Endothelial cell of umbilical vein (primary cell): ENCODE measurements at places on chromosomes 13 and 19. TPM values are rescaled to one million over a fixed set of nuclear protein-coding genes. Genes with fewer than 3 reads are reported as not detected.
A peak's percentile ranks its signal among the peaks of the same experiment; 100 is the strongest.

- H3K27ac ChIP-seq = peak overlapping the region; percentile 83
- peak; percentile 74 for DNase-seq
- peaks cover 18% of the 10 kb centered on the region for H3K4me1 ChIP-seq
- no peaks in the 10 kb centered on the region for H3K27me3 ChIP-seq
These were observed 107.2 kb downstream of the CACNA1A start for GRCh38 chr19:13398780-13399726.

DNA sequence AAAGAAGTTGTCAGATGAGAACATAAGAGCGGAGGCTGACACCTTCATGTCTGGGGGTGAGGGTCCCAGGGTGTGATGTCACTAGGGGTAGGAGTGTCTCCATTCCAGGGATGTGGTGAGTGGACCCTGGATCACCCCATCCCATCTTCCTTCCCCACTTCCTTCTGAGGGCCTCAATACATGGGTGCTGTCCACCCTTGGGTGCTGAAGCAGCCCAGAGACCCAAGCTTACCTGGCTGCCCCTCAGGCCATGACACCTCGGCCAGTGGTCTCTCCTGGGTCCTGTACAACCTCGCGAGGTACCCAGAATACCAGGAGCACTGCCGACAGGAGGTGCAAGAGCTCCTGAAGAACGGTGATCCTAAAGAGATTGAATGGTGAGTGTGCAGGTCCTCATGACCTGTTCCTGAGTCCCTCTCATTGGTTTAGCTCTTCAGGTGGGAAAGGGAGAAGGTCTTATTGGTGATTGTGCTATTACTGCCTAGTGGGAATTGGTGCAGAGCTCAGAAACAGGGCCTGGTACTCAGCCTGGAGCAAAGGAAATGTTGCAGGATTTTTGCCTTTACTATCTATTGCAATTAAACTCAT lies 37.7 kb upstream of the CYP4F8 start:
- no peaks in the 10 kb centered on the region for H3K36me3 ChIP-seq
- H3K4me3 ChIP-seq = no peak overlapping the region
- H3K27ac ChIP-seq = no peak overlapping the region

- H3K27me3 ChIP-seq = no peaks in the 10 kb centered on the region
- H3K4me3 ChIP-seq = no peak overlapping the region
- no peak for DNase-seq
- H3K36me3 ChIP-seq = no peaks in the 10 kb centered on the region
- H3K27ac ChIP-seq = no peak overlapping the region
- no peaks in the 10 kb centered on the region for H3K4me1 ChIP-seq
These were observed 1401.9 kb downstream of the SLITRK1 start for GRCh38 chr13:82480415-82480814.

GRCh38 chr13:30847650-30848307 lies 58.3 kb upstream of the MEDAG start:
- no peak for DNase-seq
- peaks cover 5% of the 10 kb centered on the region for H3K4me1 ChIP-seq
- H3K36me3 ChIP-seq = no peaks in the 10 kb centered on the region
- H3K4me3 ChIP-seq = no peak overlapping the region
- no peak overlapping the region for H3K27ac ChIP-seq

DNA sequence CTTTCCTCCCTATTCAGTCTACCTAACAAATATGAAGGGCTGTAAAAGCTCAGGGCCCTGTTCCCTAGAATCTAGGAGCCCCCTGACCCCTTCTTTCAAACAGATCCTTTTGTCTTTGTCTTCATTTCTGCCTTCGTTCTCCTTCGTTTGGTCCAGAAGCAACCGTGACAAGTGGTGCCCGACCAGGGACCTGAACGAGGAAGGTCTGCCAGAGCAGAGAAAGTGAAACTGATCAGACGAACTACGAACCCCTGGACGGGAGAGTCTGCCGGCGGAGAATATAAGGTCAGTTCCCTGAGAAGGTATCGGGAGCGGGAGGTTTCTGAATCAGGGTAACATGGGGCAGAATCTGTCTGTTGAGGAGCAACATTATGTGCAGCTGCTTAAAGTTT lies 751 bp downstream of the ERVK3-1 start:
- H3K4me3 ChIP-seq = peak overlapping the region; percentile 49
- no peaks in the 10 kb centered on the region for H3K27me3 ChIP-seq
- peaks cover 9% of the 10 kb centered on the region for H3K4me1 ChIP-seq
- H3K36me3 ChIP-seq = peaks cover 4% of the 10 kb centered on the region

- H3K4me1 ChIP-seq = no peaks in the 10 kb centered on the region
- no peaks in the 10 kb centered on the region for H3K36me3 ChIP-seq
- H3K27me3 ChIP-seq = no peaks in the 10 kb centered on the region
- DNase-seq = no peak
- H3K4me3 ChIP-seq = no peak overlapping the region
These were observed 104.0 kb upstream of the GPR12 start for GRCh38 chr13:26864576-26864975.

GRCh38 chr19:38898788-38899446 lies 501 bp downstream of the SIRT2 start:
- peak overlapping the region; percentile 49 for H3K4me3 ChIP-seq
- H3K27ac ChIP-seq = peak overlapping the region; percentile 86
- H3K4me1 ChIP-seq = peaks cover 22% of the 10 kb centered on the region
- H3K36me3 ChIP-seq = no peaks in the 10 kb centered on the region

GRCh38 chr19:55559684-55560083 lies 14.3 kb upstream of the SBK3 start:
- no peak for DNase-seq
- H3K27me3 ChIP-seq = no peaks in the 10 kb centered on the region
- H3K4me3 ChIP-seq = no peak overlapping the region
- H3K4me1 ChIP-seq = no peaks in the 10 kb centered on the region
- H3K36me3 ChIP-seq = no peaks in the 10 kb centered on the region

GRCh38 chr13:72689181-72689696 lies 38.2 kb downstream of the MZT1 start:
- peaks cover 3% of the 10 kb centered on the region for H3K4me1 ChIP-seq
- no peak for DNase-seq
- H3K27ac ChIP-seq = no peak overlapping the region
- H3K27me3 ChIP-seq = peaks cover 21% of the 10 kb centered on the region

- no peak for DNase-seq
- no peaks in the 10 kb centered on the region for H3K4me1 ChIP-seq
These were observed 584.3 kb upstream of the SLITRK6 start for GRCh38 chr13:86383561-86383960.

GRCh38 chr13:25046274-25046984 lies 49.5 kb upstream of the PABPC3 start:
- H3K4me1 ChIP-seq = peaks cover 3% of the 10 kb centered on the region
- DNase-seq = no peak
- no peak overlapping the region for H3K4me3 ChIP-seq
- H3K27ac ChIP-seq = no peak overlapping the region

Gene NCAN
- total RNA-seq = not detected in 2 replicates

Gene CKM
- not detected in 2 replicates for total RNA-seq

Gene SLC8A2
- not detected in 2 replicates for total RNA-seq

Gene KLK5
- not detected in 2 replicates for total RNA-seq

Gene FBXO17
- 23.8 and 24.4 TPM in 2 replicates for total RNA-seq

Gene GPR4
- total RNA-seq = 26.7 and 30.3 TPM in 2 replicates
